ENCODE measurements at places on chromosomes 12 and 14. TPM values are rescaled to one million over a fixed set of nuclear protein-coding genes. Genes with fewer than 3 reads are reported as not detected.

The STYK1 gene
- total RNA-seq, result 53.3 TPM

The RHOJ gene
- 3.0 TPM for total RNA-seq

The DNAAF2 gene
- total RNA-seq, result 8.3 TPM

The BIN2 gene
- 6.8 TPM for total RNA-seq

The CYP27B1 gene
- total RNA-seq, result 0.80 TPM

The FGD4 gene
- 38.4 TPM for total RNA-seq

The NAA25 gene
- 14.3 TPM for total RNA-seq

- DNase-seq, result no peak
Measured at GRCh38 chr14:71482671-71483070, 449.6 kb upstream of the RGS6 start.

DNA sequence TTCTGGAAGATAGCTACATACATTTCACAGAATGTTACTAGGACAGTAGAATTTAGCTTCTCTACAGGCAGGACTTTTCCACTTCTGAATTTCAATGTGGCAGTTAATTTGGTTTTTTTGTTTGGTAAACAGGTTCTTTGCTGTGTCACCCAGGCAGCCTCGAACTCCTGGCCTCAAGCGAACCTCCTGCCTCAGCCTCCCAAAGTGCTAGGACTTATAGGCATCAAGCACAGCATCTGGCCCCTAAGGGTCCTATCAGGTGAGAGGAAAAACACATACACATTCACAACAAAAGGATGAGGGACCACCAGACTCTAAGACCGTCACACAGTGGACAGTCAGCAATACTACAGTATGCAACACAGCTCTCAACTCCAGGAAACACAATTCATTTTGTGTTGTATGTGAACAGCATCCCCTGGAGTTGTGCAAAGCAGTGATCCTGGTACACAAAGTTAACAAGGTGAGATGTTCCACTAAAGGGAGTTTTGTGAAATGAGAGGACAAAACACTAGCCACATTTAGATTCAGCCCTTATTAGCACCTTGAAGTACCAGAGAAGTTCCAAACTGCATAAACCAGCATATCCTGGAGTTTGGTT, 6.9 kb downstream of the ATP2B1 start:
- no peak for DNase-seq

GRCh38 chr12:53453953-53454640, 2.2 kb downstream of the PCBP2 start:
- no peak for DNase-seq

DNA sequence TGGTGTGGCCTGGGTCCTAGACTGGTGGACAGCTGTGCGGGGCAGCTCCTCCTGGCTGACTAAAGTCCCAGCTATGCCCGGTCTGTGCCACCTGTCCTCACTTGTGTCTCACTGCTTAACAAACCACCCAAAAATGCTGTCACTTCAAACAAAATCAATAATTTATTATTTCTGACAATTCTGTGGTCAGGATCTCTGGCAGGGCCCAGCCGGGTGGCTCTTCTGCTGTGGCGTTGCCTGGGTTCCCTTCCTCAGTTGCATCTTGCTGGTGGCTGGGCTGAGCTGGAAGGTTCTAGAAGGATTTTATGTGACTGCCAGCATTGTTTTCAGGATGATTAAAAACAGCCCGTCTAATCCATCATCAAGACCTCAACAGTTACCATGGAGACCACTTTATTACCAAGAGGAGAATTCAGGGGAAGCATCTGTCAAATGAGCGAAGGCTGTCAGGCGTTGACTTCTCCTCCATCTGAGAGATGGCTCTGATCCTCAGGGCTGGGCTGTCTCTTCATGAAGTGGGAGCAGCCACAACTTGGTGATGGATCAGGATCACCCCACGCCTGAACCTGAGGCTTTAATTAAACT, 280.6 kb upstream of the SFSWAP start:
- DNase-seq, result no peak

- DNase-seq, result peak; percentile 23
Measured at GRCh38 chr14:94307410-94307992, 14.4 kb upstream of the SERPINA10 start.

GRCh38 chr12:88113871-88114270, 28.0 kb downstream of the CEP290 start:
- no peak for DNase-seq

DNA sequence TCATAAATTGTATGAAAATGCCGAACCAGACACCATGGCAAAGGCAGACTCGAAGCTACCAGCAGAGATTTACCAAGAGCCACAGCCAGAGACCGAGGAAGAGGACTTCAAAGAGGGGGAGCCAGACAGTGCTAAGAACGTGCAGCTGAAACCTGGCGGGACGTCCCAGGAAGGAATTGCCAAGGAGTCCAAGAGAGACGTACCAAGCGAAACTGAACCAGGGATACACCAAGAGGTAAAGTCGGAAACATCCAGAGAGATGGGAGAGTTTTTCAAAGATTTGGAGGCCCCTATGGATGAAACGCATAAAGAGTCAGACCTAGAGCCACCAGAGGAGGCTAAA, 294 bp downstream of the SAMD15 start:
- no peak for DNase-seq

DNA sequence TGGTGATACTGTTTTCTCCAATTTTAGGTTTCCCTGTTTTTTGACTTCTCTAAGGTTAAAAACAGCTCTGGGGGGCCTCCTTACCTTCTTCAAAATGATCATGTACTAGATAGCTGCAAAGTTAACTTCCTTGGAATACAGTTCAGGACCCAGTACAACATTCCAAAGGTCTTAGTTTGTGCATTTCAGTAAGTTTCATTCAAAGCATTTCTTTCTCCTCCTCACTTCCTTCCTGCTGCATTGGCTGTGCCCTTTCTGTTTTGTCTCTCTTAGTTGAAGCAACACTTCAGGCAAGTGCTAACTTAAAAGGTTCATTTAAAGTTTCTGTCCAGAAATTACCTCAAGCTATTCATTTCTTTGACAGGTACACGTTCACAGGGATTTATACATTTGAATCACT, 95.7 kb downstream of the SCN8A start:
- DNase-seq, result no peak

- no peak for DNase-seq
Measured at GRCh38 chr12:22172501-22172900, 126.5 kb downstream of the CMAS start.

- DNase-seq, result peak; percentile 75
Measured at GRCh38 chr14:20690848-20691640, 2.5 kb downstream of the ANG start.

- DNase-seq, result peak; percentile 10
Measured at GRCh38 chr14:101225157-101226152, 321.9 kb upstream of the RTL1 start.

DNA sequence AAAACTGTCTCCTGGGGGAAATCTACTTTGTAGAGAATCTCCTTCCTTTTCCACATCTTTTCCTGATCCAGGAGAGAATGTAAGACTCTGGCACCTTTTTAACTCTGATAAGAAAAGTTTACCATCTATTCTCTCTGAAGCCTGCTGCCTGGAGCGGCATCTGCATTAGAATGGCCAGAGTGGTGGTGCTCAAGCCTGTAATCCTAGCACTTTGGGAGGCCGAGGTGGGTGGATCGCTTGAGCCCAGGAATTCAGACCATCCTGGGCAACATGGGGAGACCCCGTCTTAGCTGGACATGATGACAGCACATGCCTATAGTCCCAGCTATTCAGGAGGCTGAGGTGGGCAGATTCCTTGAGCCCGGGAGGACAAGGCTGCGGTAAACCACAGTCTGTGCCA, 1.4 kb upstream of the CHFR start:
- no peak for DNase-seq

DNA sequence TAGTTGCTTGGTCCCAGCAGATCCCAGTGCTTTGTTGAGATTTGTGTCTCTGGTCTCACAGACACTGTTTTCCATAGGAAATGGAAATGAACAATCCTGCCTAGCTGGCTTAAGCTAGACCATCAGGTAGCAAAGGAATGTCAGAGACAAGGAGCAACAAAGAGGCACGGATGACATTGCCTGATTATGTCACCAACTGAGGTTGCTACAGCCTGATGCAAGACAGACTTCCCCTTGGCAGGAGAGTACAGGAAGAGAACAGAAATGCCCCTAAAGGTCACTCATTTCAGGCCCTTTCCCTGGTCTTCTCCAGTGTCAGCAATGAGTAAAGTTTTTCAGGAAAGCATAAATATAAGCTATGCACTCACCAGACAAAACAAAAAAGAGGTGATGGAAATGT, 2.0 kb upstream of the PRB2 start:
- DNase-seq, result no peak

GRCh38 chr12:29286081-29286790, 94.7 kb downstream of the ERGIC2 start:
- DNase-seq, result no peak

DNA sequence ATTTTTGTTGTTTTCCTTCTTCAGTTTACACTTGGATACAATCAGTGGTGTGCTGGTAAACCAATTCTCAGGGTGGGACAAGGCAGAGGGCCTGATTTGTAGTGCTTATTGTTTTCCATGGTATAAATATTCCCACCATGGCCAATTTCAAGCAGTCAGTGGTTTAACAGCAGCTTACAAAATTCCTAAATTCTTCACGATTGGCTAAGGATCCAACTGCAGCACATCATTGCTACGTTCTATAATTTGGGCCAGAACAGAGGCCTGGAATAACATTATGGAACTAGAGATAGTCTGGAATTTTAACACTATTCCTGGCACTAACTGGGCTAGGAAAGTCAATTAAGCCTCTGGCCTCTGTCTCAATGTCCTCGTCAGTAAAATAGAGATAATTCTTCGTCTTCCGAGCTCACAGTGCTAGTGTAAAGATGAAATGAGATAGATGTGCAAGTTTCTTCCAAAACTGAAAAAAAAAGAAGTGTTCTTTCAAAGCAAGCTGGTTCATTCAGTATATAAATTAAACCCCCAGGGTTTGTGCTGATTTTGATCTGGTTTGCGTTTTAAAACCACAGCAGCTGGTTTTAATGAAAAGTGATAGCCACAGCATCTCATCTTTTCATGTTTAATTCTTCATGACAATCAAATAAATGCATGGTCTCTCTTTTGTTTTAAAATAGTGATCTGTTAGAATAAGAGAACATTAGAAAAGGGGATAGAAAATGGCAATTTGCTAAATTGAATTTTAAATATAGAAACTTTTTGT, 104.1 kb downstream of the EPS8 start:
- DNase-seq, result no peak

DNA sequence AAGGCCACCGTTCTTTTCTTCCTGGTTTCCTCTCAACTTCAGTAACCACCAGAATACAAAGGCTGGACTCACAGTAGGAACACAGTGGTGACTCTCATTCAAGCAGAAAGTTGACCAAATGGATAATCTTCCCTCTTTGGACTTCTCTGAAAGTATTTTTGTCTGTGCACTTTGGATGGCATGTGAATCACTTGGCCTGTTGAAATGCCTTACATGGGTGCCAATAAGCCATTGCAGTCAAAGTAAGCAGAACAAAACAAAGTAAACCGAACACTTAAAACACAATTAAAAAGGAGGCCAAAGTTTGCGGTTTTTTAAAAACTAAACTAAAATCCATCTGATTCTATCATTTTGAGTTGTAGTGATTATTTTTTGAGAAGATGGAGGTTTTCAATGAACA, 370.1 kb upstream of the DDHD1 start:
- DNase-seq, result no peak
